ENCODE measurements at places on chromosomes 16 and 17.

- DNase-seq: no peak
These were observed 1.2 kb downstream of the MYH11 start for GRCh38 chr16:15855704-15856003.

DNA sequence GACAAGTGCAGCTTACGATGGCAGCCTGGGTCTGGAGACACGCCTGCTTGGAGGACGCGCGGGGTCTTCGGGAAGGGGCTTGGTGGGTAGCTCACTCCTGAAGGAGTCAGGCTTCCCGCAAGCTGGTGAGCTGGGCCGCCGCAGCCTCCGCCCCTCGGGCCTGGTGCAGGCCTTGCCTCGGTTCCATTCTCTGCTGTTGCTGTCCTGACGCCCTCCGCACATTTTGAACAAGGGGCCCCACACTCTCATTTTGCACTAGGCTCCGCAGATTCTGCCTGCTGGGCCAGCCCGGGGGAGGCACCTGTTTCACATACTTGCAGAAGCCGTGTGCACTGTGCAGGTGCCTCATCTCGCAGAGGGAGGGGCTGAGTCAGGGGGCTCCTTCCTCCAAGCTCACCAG, 31.9 kb upstream of the CBX4 start:
- no peak for DNase-seq

- DNase-seq: no peak
These were observed 3.4 kb upstream of the HEXD start for GRCh38 chr17:82414548-82415281.

GRCh38 chr16:87054154-87054553, 263.0 kb downstream of the C16orf95 start:
- DNase-seq: no peak

GRCh38 chr17:47277921-47278320, 24.3 kb downstream of the ITGB3 start:
- DNase-seq: no peak

GRCh38 chr16:10756574-10756973, 12.9 kb downstream of the NUBP1 start:
- no peak for DNase-seq

GRCh38 chr16:50899951-50900350, 158.1 kb downstream of the CYLD start:
- no peak for DNase-seq
